ENCODE measurements at places on chromosomes 5 and 9.

GRCh38 chr5:8714861-8715260 lies 831.0 kb downstream of the SEMA5A start:
- no peak for DNase-seq

- DNase-seq: peak; percentile 12
Measured at GRCh38 chr5:57598756-57599155, 116.1 kb upstream of the ACTBL2 start.

DNA sequence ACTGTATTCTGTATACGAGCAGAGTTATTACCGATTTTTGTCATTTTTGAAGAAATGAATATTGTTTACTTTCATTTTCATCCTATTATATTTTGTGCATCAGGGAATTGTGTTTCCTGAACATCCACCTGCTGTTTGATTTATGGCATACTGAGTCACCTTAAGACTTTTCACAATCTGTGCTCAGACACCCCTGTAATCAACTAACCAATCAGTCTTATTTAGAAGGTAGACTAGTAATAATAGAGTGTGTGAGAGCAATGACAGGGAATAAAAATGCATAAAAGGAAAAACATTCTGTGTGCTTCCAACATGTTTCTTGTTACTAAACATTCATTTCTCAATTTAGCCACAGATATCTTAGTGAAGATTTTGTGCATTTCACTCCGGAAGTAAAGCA lies 1413.6 kb upstream of the ACO1 start:
- no peak for DNase-seq

DNA sequence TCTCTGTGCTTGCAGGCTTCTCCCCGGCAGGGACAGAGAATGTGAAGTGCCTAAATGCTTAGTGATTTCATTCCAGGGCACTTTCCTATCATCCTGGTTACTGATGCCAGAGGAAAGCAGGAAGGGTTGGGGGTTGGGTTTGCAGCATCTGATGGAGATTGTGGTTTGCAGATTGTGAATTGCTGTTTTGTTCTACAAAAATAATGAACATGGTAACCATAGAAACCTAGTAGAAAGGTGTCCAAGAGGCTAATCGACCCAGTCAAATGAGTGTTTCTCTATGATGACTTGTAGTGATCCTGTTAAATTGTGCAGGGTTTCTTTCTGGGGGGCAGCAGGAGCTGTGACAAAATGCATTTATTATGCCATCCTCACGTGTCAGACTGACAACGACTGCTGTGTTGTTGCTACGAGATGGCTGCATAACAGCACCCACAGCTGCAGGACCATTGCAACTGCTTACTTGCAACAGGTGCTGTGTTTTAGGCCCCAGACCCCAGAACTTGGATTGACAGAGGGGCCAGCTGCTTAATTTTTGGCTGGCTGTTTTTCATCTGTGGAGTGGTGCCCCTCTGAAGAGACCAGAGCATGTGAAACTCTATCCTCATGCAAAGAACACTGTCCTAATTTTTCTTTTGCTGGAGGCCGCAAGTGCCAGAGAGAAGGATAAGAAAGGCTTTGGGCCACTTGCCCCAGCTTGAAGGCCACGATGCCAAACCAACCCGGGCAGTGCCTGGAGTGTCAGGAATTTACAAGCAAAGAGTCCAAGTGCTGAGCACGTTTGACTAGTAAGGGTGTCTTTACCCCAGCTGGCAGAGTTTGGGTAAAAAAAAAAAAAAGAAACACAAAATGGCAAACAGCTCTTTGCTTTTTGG lies 397.8 kb downstream of the GADD45G start:
- DNase-seq: no peak

DNA sequence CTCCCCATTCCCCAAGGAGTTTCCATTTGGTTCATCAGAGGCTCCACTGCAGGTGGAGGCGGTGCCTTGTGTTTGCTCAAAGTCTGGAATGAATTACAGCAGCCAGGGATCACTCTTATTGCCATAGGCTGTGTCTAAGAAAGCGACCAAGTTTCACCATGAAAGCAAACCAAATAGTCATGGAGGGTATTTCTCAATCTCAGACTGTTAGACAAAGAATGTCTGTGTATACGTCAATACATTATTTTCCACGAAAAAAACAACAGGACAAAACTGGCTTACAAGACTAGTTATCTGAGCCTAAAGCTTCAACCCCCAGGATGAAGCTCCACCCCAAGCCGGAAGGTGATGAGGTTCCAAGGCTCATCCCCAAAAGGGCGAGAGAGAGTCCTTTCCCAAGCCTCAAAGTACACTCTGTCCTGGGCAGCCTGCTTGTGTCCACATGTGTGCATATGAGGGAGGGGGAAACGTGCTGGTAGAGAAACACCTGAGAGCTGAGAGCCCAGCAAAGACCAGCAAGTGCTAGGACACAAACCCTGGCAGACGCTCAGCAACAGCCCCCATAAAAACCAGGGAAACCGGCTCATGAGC lies 4.3 kb downstream of the B4GALT1 start:
- no peak for DNase-seq
